Upper lobe of right lung (tissue), 1 donor: ENCODE measurements at places on chromosomes 16 and 17. TPM values are rescaled to one million over a fixed set of nuclear protein-coding genes. Genes with fewer than 3 reads are reported as not detected.

DNA sequence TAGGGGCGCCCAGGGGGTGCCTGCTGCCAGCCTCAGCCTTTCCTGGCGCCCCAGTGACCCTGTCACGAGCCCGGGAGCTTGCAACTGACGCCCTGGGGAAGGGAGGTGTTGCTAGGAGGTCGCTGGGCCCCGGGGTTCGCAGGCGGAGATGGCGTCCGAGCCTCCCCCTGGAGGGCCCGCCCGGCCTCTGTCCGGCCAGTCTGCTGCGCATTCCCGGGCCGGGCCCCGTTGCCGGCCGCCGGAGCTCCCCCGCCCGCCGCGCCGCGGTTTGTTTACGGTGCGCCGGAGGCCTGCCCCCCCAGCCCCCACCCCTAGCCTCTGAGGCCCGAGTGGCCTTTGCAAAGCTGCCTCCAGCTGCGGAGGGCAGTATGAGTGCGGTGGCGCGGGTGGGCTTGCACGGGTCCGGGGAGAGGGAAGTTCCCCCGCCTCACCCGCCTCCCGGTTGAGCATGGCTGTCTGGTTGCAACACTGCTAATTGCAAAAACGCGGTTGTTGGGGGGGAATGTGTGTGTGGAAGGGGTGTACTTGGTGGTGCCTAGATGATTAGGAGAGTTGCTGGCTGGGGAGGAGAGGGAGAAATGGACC is 514 bp downstream of the THRA start:
- DNase-seq = peak; percentile 88
- H3K4me1 ChIP-seq = peaks cover 40% of the 10 kb centered on the region
- H3K36me3 ChIP-seq = no peaks in the 10 kb centered on the region
- peak overlapping the region; percentile 97 for H3K4me3 ChIP-seq

GRCh38 chr16:20881503-20881878 is 18.7 kb downstream of the DCUN1D3 start:
- no peak overlapping the region for H3K4me3 ChIP-seq
- H3K27me3 ChIP-seq = no peaks in the 10 kb centered on the region
- H3K27ac ChIP-seq = peak overlapping the region; percentile 45
- peaks cover 58% of the 10 kb centered on the region for H3K4me1 ChIP-seq
- no peak for DNase-seq

- H3K27ac ChIP-seq = no peak overlapping the region
- H3K4me3 ChIP-seq = no peak overlapping the region
- H3K36me3 ChIP-seq = peaks cover 98% of the 10 kb centered on the region
These were observed 20.1 kb downstream of the NDEL1 start for GRCh38 chr17:8455665-8456209.

- no peaks in the 10 kb centered on the region for H3K27me3 ChIP-seq
These were observed 31.8 kb downstream of the USP7 start for GRCh38 chr16:8931859-8932258.

- no peak overlapping the region for H3K4me3 ChIP-seq
- DNase-seq = no peak
- H3K36me3 ChIP-seq = no peaks in the 10 kb centered on the region
- H3K27me3 ChIP-seq = no peaks in the 10 kb centered on the region
- H3K4me1 ChIP-seq = peaks cover 52% of the 10 kb centered on the region
These were observed 3.2 kb upstream of the C1QTNF1 start for GRCh38 chr17:79020631-79021301.

The PABPN1L gene
- not detected for total RNA-seq

The DRC3 gene
- 3.3 TPM for total RNA-seq

The SULT1A3 gene
- 10.6 TPM for total RNA-seq
